ENCODE measurements at places on chromosomes 2 and 18. TPM values are rescaled to one million over a fixed set of nuclear protein-coding genes. Genes with fewer than 3 reads are reported as not detected.

- H3K27me3 ChIP-seq: no peaks in the 10 kb centered on the region
- peaks cover 8% of the 10 kb centered on the region for H3K36me3 ChIP-seq
- H3K4me3 ChIP-seq: no peak overlapping the region
Observed at GRCh38 chr2:241006412-241006811, 8.0 kb downstream of the SNED1 start.

DNA sequence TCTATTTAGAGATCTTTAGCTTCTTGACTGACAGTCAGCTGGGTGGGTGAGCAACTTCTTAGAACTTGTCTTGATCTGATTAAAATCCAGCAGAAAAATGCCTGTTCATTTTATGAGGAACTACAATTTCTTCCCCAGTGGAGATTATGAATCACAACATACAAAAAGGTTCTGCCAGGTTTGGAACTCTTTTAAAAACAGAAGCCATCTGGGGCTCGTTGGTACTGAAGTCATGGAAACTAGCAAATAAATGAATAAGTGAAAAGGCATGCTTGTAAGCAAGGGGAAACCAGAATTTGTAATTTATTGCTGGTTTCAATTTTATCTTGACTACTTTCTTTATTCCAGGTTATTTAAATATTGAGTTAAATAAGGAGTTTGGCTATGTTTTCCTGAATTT is 767.4 kb downstream of the MBD2 start:
- no peak overlapping the region for H3K4me3 ChIP-seq
- no peaks in the 10 kb centered on the region for H3K4me1 ChIP-seq
- DNase-seq: no peak
- no peaks in the 10 kb centered on the region for H3K27me3 ChIP-seq

- H3K4me1 ChIP-seq: no peaks in the 10 kb centered on the region
- no peaks in the 10 kb centered on the region for H3K36me3 ChIP-seq
- H3K4me3 ChIP-seq: no peak overlapping the region
- no peak for DNase-seq
Observed at GRCh38 chr2:75605770-75606529, 40.6 kb upstream of the MRPL19 start.

RAMP1 gene
- 90.4 TPM for total RNA-seq

NTSR2 gene
- 0.36 TPM for total RNA-seq

HOXD9 gene
- 4.2 TPM for total RNA-seq

FOXD4L1 gene
- total RNA-seq: 0.15 TPM

GRCh38 chr2:165141601-165142354 is 62.1 kb downstream of the SCN3A start:
- H3K27ac ChIP-seq: no peak overlapping the region
- H3K4me3 ChIP-seq: no peak overlapping the region
- no peak for DNase-seq
- no peaks in the 10 kb centered on the region for H3K27me3 ChIP-seq
- no peaks in the 10 kb centered on the region for H3K36me3 ChIP-seq

GRCh38 chr18:63043516-63043915 is 276.1 kb downstream of the BCL2 start:
- H3K4me3 ChIP-seq: no peak overlapping the region
- H3K4me1 ChIP-seq: no peaks in the 10 kb centered on the region
- no peaks in the 10 kb centered on the region for H3K27me3 ChIP-seq
- no peak for DNase-seq
- H3K27ac ChIP-seq: no peak overlapping the region
- H3K36me3 ChIP-seq: no peaks in the 10 kb centered on the region

GCG gene
- not detected for total RNA-seq

GRCh38 chr2:62140426-62141141 is 55.3 kb upstream of the B3GNT2 start:
- H3K36me3 ChIP-seq: no peaks in the 10 kb centered on the region
- no peak overlapping the region for H3K4me3 ChIP-seq
- no peak overlapping the region for H3K27ac ChIP-seq
- no peaks in the 10 kb centered on the region for H3K4me1 ChIP-seq
- H3K27me3 ChIP-seq: no peaks in the 10 kb centered on the region

DNA sequence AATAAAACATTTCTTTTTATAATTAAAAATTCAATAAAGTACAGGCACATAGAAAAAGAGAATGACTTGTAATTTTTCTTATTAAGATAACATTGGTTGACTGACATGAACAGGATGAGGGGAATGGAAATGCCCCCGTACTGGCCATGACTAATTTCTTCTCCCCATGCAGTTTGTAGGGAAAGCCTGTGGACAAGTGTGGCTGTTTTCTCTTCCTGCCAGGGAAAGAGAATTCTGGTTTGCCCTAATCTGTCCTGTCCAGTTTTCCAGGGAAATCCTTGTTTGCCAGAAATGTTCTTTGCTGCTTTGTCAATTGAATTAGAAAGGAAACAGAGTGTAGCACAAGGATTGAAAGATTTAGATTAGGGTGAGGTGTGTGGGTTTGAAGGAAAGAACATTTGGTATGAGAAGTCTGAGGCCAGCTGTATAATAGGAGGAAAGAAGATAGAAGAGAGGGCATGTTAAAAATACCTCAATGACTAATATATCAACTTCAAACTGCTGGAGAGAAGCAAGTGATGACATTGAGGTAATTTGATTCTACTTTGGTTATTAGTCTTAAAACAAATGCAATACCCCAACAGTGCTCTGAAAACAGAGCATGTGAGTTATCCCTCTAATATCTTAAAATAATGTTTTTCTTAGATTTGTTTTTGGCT is 593.9 kb upstream of the ZNF804A start:
- H3K4me1 ChIP-seq: peaks cover 8% of the 10 kb centered on the region
- H3K36me3 ChIP-seq: no peaks in the 10 kb centered on the region
- H3K27ac ChIP-seq: peak overlapping the region; percentile 51
- H3K4me3 ChIP-seq: no peak overlapping the region
- H3K27me3 ChIP-seq: no peaks in the 10 kb centered on the region

DNA sequence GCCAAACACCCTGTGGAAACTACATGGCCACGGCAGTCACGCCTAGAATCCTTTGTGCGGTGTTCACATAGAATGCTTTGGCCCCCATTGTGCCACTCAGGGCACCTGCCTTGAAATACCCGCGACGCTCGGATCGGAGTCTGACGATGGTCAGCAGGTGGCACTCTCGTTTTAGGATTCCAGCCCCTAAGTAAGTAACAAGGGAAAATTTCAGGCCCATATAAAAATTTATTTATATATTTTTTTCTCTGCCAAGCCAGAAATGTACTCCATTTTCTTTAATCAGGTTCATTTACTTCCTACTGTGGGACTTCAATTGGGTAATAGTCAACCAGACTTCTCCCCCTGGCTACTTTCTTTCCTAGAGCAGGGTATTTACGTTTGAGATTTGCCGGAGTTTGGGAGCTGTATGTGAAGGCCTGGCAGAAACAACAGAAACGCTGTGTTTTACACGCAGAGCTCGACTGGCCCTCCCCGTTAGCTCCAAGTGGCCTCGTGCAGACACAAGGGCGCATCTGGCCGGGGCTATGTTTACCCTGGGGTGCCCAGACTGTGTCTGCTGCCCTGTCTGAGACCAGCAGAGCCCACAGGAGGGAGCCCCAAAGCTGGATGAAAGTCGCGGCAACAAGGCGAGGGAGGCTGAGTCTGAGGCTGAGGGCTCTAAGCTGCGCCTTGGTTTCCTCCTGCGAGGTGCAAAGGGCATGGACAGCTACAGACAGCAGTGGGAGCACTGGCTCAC is 41.6 kb downstream of the LRRC30 start:
- H3K4me3 ChIP-seq: peak overlapping the region; percentile 26
- DNase-seq: peak; percentile 57
- H3K27me3 ChIP-seq: no peaks in the 10 kb centered on the region
- peak overlapping the region; percentile 56 for H3K27ac ChIP-seq
- peaks cover 9% of the 10 kb centered on the region for H3K4me1 ChIP-seq

- H3K27ac ChIP-seq: no peak overlapping the region
- H3K4me1 ChIP-seq: no peaks in the 10 kb centered on the region
Observed at GRCh38 chr2:232028631-232029030, 67.1 kb downstream of the DIS3L2 start.

LRP1B gene
- 0.95 TPM for total RNA-seq

- no peak overlapping the region for H3K27ac ChIP-seq
- no peak overlapping the region for H3K4me3 ChIP-seq
- no peaks in the 10 kb centered on the region for H3K36me3 ChIP-seq
Observed at GRCh38 chr2:215136669-215137328, 1.6 kb downstream of the ABCA12 start.

SULT1C3 gene
- total RNA-seq: not detected

- no peaks in the 10 kb centered on the region for H3K4me1 ChIP-seq
- no peak for DNase-seq
- no peak overlapping the region for H3K27ac ChIP-seq
- no peaks in the 10 kb centered on the region for H3K36me3 ChIP-seq
- no peaks in the 10 kb centered on the region for H3K27me3 ChIP-seq
Observed at GRCh38 chr2:136436936-136437335, 319.0 kb upstream of the CXCR4 start.

- peak; percentile 92 for DNase-seq
- H3K4me1 ChIP-seq: peaks cover 15% of the 10 kb centered on the region
- peak within 1 kb of the TSS; percentile 87 for H3K4me3 ChIP-seq
- H3K36me3 ChIP-seq: peaks cover 4% of the 10 kb centered on the region
Observed at GRCh38 chr2:171893824-171894611, at the start of gene SLC25A12. SLC25A12 (minus strand) TSS chr2:171894244; CDS start chr2:171894214, 30 bp downstream.

DNA sequence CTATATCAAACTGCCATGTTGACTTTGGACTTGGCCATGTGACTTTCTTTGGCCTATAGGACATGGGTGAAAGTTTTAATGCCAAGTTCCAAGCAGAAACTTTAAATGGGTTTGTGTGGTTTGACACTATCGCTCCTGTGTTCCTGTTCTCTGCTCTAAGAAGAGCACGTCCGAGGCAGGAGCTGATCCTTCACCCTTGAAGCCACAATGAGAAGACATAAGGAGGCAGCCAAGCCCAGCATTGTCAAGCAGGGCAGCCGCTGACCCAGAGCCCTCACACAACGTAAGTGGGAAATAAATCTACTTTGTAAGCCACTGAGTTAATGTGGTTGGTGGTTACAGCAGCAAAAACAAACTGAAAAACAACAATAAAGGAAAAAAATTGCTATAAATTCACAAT is 422.4 kb downstream of the PID1 start:
- no peaks in the 10 kb centered on the region for H3K27me3 ChIP-seq
- no peak overlapping the region for H3K27ac ChIP-seq
- no peak for DNase-seq
- H3K36me3 ChIP-seq: no peaks in the 10 kb centered on the region
- no peaks in the 10 kb centered on the region for H3K4me1 ChIP-seq

GRCh38 chr18:32301361-32301760 is 111.5 kb downstream of the MEP1B start:
- H3K27ac ChIP-seq: peak overlapping the region; percentile 71
- H3K4me3 ChIP-seq: peak overlapping the region; percentile 31
- H3K36me3 ChIP-seq: no peaks in the 10 kb centered on the region
- H3K27me3 ChIP-seq: no peaks in the 10 kb centered on the region

DNA sequence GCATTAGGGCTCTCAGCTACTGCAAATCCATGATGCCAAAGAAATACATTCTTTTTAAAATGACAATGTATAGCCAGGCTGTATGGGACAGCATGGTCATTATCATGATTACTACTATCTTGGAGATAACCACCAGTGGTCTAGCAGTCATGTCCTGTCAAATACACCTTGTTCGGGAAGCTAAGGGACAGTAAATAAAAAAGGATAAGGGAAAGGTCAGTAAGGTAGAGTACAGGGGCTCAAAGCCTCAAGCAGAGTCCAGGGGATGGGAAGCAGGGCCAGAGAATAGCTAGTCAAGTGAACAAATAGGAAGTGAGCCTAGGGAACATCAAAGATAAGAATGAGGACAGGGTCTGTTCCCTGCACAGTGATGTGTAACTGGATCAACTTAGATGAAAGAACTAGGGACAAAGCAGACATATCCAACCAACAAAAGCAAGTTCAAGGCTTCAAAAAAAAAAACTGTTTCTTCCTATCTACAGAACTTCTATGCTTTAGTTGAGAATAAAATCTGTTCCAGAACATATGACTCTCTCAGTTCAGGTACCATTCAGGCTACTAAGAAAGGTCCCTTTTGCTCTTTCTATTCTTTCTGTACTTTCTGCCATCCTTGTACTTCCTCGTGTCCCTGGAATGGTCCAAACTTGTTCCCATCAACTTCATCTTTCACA is 62.9 kb upstream of the EHBP1 start:
- H3K4me3 ChIP-seq: no peak overlapping the region
- H3K4me1 ChIP-seq: no peaks in the 10 kb centered on the region
- DNase-seq: no peak
- H3K27ac ChIP-seq: no peak overlapping the region
- no peaks in the 10 kb centered on the region for H3K36me3 ChIP-seq

UPP2 gene
- total RNA-seq: not detected

DNA sequence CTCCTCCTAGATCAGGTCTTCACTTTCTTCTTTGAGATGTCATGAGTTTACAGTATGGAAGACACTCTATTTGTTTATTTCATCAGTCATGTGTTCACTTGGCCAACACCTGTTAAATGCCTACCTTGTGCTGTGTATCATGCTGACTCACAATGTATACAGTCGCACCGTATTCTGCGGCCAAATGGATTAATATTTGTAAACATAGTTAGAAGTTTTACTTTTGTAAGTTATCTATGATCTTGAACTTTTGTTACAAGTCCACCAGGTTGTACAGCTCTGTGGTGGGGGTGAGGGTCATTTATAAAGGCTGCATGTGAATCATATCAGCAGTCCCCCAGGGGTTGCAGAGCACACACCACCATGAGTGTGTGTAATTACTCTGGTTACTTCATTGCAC is 408.7 kb upstream of the NRP2 start:
- H3K4me3 ChIP-seq: no peak overlapping the region
- H3K36me3 ChIP-seq: no peaks in the 10 kb centered on the region
- H3K27ac ChIP-seq: no peak overlapping the region

- no peak overlapping the region for H3K4me3 ChIP-seq
- no peak overlapping the region for H3K27ac ChIP-seq
Observed at GRCh38 chr18:69233465-69234054, 167.1 kb upstream of the DOK6 start.

- no peaks in the 10 kb centered on the region for H3K4me1 ChIP-seq
- H3K4me3 ChIP-seq: no peak overlapping the region
- no peak overlapping the region for H3K27ac ChIP-seq
- no peak for DNase-seq
Observed at GRCh38 chr18:62682371-62682770, 33.0 kb upstream of the PHLPP1 start.

DNA sequence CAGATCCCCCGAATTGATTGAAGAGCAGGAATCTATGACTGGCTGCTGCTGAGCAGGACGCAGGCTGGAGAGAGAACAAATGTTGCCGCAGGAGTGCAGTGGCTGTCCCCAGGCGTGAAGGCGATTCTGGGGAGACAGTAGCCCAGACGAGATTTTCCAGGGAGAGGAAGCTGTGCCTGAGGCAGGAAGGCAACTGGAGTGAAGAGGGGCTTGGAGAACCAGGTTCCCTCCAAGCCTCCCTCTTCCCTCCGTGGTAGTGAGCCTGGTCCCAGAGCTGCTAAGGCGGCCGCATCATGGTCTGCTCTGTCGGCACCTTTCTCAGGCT is 1.3 kb upstream of the NPPC start:
- no peak overlapping the region for H3K4me3 ChIP-seq
- peaks cover 12% of the 10 kb centered on the region for H3K27me3 ChIP-seq
- no peaks in the 10 kb centered on the region for H3K36me3 ChIP-seq
- no peak for DNase-seq
- no peak overlapping the region for H3K27ac ChIP-seq
- H3K4me1 ChIP-seq: peaks cover 22% of the 10 kb centered on the region
